ENCODE measurements at places on chromosomes 11 and 22.

DNA sequence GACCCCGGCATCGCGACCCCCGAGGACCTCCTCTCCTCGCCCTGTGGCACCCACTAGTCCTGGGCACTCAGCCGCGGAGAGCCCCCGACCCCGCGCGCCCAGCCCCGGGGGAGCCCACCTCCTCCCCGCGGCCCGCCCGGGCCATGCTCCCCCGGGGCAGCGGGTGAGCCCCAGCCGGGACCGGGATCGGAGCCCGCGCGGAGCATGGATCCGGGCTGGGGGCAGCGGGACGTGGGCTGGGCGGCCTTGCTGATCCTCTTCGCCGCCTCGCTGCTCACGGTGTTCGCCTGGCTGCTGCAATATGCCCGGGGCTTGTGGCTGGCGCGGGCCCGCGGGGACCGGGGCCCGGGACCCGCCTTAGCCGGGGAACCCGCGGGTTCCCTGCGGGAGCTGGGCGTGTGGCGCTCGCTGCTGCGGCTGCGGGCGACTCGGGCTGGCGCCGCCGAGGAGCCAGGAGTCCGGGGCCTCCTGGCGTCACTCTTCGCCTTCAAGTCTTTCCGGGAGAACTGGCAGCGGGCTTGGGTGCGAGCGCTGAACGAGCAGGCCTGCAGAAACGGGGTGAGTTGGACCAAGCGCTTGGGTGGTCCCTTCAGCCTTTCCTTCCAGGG is 498 bp downstream of the C2CD2L start:
- no peak for DNase-seq

GRCh38 chr11:89184021-89184420 is 6.3 kb downstream of the TYR start:
- no peak for DNase-seq

DNA sequence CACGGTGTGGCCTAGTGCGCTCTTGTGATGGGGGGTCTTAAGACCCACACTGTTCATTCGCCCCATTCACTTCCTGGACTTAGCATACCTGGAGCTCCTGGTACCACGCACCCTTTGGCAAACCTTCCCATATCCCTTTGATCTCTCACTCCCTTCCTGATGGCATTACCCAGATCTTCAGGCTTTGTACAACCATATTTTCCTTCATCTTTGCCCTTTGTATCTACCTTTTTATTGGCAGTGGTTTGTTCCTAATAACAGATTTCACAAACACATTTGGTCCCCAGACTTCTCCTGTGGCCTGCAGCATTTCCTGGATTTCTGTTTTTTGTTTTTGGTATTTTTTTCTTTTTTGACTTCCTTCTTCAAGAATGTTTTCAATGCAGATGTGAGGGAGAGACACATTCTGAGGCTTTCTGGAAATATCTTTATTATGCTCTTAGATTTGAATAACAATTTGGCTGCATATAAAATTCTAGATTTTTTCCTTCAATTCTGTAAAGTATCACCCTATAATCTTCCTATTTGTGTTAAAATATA is 16.1 kb upstream of the IFITM3 start:
- no peak for DNase-seq

GRCh38 chr22:44116755-44117684 is 63.7 kb upstream of the PARVG start:
- peak; percentile 63 for DNase-seq

DNA sequence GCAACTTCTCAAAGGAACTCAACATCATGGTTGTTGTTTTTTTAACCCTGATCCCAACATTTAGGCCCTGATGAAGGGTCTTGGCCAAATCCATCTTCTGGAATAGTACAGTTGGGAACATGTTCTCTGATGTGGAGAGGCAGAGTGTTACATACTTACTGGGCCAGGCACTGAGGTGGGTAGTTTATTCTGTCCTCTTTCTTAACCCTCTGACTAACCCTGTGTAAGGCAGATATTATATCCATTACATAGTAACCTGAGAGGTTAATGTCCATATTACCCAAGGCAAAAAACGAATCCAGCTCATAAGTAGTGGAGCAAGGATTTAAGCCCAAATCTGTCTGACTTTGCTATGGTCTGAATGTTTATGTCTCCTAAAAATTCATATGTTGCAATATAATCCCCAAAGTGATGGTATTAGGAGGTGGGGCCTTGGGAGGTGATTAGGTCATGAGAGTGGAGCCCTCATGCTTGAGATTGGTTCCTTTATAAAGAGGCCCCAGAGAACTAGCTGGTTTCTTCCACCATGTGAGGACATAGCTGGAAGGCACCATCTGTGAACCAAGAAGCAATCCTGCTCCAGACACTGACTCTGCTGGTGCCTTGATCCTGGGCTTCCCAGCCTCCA is 16.3 kb downstream of the PPFIBP2 start:
- DNase-seq, result no peak
